AG04450 (cell line): ENCODE measurements at places on chromosomes 11 and 22.

GRCh38 chr11:122341477-122341876 is 225.5 kb upstream of the BLID start:
- no peak for DNase-seq

DNA sequence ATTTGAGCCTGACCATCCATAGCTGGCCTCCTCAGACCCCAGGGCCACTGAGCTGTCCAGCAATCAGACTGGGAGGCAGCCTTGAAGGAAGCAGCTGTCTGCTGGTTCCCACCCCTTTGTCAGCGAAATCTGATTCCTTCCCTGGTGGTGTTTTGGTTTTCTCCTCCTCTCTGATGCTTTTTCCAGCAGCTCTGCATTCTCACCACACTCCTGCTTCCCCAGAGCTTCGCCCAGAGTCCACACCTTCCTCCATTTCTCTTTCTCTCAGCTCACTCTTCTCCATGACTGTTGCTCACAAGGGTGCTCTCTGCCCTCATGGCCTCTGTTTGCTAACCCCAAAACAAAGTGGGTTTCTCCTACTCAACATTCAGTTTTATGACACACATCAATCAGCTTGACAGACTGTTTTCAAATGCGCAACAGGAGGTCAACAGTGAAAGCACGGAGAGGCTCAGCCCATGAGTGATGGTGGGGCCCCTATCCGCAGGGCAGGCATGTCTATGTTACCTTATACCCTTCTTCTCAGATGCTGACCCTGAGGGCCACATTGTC is 130.6 kb upstream of the MTNR1B start:
- DNase-seq = no peak

- no peak for DNase-seq
Observed at GRCh38 chr11:46249938-46250744, 27.3 kb upstream of the CREB3L1 start.

DNA sequence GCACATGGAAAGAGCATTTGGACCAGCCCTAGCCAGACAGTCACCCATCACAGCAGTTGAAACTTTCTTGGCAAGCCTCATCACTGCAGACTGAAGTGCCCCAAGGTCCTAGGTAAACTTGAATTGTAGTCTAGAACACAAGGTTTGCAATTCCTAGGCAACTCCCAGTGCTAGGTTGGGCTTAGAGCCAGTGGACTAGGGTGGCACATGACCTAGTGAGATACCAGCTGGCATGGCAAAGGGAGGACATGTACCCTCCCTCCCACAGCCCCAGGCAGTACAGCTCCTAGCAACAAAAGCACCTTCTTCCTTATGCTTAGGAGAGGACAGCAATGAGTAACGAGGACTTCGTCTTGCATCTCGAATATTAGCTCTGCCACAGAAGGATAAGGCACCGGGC is 889.5 kb downstream of the JRKL start:
- no peak for DNase-seq

- DNase-seq = no peak
Observed at GRCh38 chr11:13298765-13299164, 21.2 kb downstream of the BMAL1 start.

DNA sequence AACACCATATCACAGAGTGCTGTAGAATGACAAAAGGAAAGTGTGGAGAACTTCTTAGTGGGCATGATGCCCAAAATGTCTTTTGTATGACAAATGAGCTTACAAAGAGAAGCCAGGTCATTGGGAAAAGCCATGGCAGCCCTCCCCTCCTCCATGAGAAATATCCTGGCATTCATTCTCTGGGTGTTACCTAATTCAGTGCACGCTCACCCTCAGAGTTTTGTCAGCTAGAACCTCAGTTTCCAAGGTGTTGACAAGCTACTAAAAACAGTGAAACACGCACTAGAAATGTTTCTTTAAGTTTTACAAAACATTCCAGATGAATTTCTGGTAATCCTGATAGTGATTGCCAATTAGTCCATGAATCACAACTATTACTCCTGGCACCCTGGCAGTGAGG is 105.4 kb upstream of the FSHB start:
- DNase-seq = no peak

DNA sequence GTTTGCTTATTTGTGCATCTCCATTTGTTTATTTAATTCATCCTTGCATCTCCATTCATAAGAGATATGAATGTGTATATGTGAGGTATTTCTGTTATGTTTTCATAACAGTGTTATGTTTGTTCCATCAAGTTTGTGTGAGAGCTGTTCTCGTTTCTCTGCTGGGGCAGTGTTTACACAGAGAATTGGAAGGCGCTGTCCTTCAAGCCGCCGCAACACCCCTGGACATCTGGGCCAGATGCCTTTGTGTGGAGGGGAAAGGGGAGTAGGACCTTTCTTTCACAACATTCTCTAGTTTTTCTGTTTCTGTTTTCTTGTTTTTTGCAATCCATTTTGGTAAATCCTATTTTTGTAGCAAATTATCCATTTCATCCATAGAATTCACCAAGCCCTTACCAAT is 7.0 kb upstream of the TM7SF2 start:
- no peak for DNase-seq
